Stimulated activated CD4-positive, alpha-beta T cell treated with anti-CD3 and anti-CD28 coated beads, Interleukin-15, amount 100 ng/mL, for 1 hour (primary cell): ENCODE measurements at places on chromosomes 6 and 20.

- no peak for DNase-seq
These were observed 238.9 kb downstream of the TBC1D7 start for GRCh38 chr6:13089296-13089994.

- no peak for DNase-seq
These were observed 15.8 kb upstream of the LIN28B start for GRCh38 chr6:104940893-104941728.

DNA sequence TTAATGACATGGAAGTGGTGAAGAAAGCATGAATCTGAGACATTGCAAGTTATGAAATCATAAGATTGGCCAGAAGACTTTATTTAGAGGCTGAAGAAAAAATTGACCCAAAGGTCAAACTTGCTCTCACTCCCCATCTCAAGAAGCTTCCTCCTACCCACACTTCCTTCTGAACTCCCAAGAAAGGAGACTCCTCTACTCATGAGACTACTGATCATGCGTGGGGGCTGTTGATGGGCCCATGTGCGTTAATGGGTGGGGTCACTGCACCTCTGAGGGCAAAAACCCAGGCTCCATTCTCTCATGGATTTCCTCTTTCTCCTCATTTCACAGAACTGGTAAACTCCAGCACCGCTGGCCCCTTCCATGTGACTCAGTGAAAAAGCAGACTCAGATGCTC, 470.6 kb upstream of the ARID1B start:
- no peak for DNase-seq

- no peak for DNase-seq
These were observed 11.4 kb downstream of the TEAD3 start for GRCh38 chr6:35485402-35485877.
